ENCODE measurements at places on chromosomes 12 and 14.

GRCh38 chr14:52701223-52701622 lies 5.8 kb upstream of the PSMC6 start:
- DNase-seq = no peak

GRCh38 chr12:23555180-23555824 lies 394.2 kb downstream of the SOX5 start:
- DNase-seq = no peak

DNA sequence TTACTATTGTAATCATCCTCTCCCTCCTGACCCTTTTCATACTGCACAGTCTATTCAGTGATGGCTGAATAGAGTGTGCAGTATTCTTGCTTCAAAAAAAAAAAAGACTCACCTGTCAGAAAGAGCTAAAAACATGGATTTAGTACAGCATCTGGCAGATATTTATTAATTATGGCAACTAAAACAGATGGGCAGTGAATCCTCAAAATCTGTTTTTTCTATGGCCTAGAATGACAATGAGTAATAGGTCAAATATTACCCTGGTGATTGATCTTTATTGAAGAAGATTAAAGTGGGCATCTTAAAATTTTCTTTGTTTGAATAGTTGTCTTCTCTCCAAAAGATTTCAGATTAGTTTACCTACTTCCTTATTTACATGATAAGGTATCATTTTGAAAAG lies 543.6 kb downstream of the FOXG1 start:
- DNase-seq = no peak

- DNase-seq = no peak
Measured at GRCh38 chr12:110739894-110740293, 2.8 kb downstream of the PPP1CC start.

DNA sequence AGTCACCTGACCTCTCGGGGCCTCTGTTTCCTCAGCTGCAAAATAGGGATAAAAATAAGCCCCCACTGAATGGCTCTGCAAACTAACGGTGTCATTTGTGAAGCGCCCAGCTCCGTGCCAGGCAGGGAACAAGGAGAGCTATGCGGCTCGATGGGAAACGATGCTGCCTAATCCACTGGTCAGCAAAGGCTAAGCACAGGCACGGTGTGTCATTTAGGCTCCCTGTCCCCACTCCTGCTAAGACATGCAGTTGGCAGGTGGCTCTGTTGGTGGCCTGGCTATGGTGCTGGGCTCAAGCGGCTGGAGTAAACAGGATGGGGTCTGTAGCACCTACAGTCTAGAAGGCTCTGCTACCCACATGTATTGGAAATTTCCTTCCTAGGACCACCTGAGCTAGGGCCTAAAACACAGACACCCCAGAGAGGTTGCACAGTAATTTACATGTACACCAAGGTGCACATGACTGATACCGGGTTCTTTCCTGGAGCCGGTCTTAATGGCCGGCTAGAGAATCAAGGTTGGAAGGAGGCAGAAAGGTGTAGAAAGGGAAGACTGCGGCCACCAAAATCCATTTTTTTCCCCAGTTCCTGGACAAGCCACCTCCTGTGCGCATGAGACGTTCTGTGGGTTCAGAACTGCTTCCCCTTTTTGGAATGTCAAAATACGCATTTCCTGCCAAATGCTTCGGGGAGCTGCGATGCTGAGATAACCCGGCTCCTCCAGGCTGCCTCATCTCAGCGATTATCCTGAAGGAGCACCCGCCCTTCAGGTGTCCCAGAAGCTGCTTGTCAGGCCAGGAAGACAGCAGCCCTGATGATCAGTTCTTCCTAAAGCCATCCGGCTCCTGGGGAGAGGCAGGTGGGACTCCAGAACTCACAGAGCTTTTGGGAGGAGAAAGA lies 1.0 kb downstream of the CACNA2D4 start:
- DNase-seq = no peak

DNA sequence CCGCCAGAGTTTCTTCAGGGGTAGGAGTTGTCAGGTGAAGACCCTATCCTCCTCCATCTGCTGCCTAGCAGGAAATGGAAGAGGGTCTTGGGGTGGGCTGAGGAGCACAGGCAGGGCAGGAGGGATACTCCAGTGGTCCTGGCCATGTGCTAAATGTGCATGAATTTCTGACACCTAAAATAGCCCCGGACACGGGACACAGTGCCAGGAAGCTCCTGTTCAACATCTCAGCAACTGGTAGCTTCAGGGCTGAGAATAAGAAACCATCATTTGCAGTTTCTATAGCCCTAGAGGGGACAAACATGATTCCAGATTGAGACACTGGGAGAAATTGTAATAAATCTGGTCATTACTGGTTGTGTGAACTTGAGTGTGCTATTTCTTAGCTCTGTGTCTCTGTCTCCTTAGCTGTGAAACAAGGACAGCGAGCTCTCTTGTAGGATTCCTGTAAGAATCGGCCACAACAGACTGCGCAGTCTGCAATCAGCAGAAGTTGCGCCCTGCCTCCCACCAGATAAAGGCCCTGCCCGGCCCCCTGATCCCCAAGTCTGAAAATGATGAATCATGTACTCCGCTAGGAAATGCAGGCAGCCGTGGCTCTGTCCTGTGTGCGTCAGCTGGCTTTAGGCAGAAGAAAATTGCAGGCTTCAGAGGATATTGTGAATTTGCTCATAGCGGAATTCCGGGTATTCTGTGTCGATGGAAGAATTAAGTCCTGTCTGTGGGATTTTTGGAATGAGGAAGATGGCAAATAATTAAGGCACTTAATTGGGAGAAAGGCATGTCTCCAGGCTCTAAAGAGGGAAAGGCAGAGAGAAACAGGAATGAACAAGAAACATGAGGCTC lies 35.2 kb upstream of the MEG3 start:
- DNase-seq = peak; percentile 29

Measured in muscle of arm (tissue), 14 donors.